Stimulated activated CD8-positive, alpha-beta memory T cell treated with anti-CD3 and anti-CD28 coated beads, Interleukin-15, amount 100 ng/mL, for 4 hours (primary cell): ENCODE measurements at places on chromosomes 5 and 9.

GRCh38 chr5:157602505-157602904 is 26.9 kb upstream of the ADAM19 start:
- peak; percentile 13 for DNase-seq

GRCh38 chr9:95836072-95836471 is 39.4 kb upstream of the ERCC6L2 start:
- DNase-seq = no peak

DNA sequence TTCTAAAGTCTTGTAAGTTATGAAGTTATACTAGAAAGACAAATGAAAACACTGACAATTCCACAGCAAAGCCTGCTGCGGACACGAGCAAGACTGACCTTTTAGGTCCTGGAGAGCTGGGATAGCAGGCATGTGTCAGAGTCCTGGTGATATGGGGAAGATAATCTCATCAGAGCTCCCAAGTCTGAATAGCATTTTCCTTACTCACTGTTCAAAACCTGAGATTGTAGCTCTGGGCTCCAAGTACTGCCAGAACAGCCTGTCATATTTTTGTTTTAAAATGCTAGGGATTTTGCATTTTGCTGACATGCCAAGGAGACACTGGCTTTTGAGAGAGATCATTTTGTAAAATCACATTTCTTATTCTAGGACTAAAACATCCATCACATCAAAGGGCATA is 90.1 kb downstream of the DRD1 start:
- no peak for DNase-seq

GRCh38 chr5:130546211-130546610 is 618.8 kb downstream of the HINT1 start:
- no peak for DNase-seq

DNA sequence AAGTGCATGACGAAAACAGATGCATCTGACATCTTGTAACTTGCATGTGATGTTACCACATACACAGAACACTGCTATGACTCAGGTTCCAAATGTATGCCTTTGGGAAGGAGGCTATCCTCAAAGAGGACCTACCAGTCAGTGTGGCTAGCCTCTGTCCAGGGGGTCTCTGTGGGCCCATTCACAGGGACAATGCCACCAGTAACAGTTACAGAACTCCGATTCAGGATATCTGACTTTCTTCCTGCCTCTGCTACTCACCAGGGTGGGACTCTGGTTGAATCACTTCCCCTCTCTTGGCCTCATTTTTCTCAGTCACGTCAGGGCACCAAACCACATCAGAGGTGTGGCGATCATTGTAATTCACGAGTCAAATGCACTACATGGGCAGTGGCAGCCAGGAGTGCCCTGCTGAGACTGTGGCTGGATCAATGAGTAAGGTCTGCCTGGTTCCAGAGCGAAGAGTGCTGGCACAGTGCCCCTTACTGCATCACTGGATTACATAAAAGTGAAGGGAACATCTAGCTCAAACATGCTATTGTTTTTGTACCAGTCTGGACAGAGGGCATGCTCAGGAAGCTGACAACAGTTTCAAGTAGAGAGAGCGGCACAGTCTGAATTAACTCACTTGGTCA is 13.2 kb downstream of the ATOX1 start:
- no peak for DNase-seq

- DNase-seq = no peak
Observed at GRCh38 chr9:113298924-113299770, 4.0 kb downstream of the RNF183 start.

DNA sequence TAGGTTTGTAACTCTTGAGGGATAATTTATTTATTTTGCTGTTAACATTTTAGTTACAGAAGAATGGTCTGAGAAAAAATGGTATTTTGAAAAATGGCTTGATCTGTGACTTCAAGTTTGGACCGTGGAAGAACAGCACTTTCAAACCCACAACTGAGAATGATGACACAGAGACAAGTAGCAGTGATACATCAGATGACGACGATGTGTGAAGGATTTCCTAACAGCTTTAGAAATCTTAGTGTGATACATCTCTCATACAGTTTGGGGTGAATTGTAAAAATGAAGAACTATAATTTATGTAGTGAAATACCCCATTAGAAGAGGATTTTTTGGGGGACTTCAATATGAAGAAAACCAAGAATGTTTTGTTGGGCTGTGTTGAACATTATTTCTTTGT is 88.7 kb downstream of the GPBP1 start:
- DNase-seq = no peak

- DNase-seq = no peak
Observed at GRCh38 chr5:134437340-134437846, 25.7 kb upstream of the CDKN2AIPNL start.

DNA sequence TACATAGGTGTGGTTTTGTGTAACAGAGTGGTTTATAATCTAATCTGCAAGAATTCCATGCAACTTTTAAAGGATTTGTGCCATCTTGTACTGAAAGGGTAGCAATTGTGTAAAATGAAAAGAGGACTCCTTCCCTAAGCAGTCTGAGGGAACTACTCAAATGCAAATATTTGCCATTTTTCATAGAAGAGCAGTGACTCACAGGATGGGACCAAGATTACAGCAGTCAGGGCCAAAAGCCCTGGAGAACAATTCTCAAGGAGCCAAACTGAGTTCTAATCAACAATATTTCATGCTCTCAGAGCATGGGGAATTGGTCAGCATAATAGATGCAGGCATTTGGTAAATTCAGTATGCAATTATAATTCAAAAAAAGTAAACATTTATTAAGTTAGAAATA is 495.8 kb downstream of the CHSY3 start:
- no peak for DNase-seq

GRCh38 chr9:137150617-137151457 is 11.9 kb downstream of the GRIN1 start:
- DNase-seq = no peak
